ENCODE measurements at places on chromosomes 3 and 15.

GRCh38 chr15:43218908-43219706 lies 1.7 kb downstream of the EPB42 start:
- DNase-seq: no peak

DNA sequence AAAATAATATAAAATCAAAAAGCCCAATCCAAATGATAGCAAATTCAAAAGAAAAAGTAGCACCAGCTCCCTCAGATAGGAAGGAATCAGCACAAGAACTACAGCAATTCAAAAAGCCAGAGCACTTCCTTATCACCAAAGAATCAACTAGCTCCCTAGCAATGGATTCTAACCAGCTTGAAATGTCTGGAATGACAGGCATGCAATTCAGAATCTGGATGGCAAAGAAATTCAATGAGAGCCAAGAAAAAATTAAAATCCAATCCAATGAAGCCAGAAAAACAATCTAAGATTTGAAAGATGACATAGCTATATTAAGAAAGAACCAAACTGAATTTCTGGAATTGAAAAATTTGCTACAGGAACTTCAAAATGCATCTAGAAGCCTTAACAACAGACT lies 1334.4 kb upstream of the ALCAM start:
- DNase-seq: no peak

- no peak for DNase-seq
Measured at GRCh38 chr3:106302451-106303221, 433.8 kb upstream of the CBLB start.

DNA sequence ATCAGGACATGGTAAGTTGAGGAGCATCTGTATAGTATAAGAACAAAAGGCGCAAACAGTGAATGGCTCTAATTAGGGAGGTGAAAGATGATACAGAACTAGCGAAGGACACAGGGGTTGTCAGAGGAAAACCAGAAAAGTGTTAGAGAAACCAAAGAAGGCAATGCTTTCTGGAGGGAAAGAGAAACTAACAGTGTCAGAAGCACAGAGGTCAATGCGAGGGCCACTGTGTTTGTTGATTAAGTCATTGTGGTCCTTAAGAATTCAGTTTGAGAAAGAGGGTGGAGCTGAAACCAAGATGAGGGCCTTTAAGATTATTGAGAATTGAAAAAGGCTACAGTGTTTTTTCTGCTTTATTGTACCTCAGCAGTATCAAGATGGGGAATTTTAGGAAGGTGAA lies 28.8 kb downstream of the ATG7 start:
- DNase-seq: no peak

- no peak for DNase-seq
Measured at GRCh38 chr3:31230425-31231223, 302.1 kb upstream of the STT3B start.

- DNase-seq: no peak
Measured at GRCh38 chr3:73540969-73541740, 83.6 kb downstream of the PDZRN3 start.

GRCh38 chr3:165815682-165816081 lies 21.5 kb downstream of the BCHE start:
- DNase-seq: no peak

DNA sequence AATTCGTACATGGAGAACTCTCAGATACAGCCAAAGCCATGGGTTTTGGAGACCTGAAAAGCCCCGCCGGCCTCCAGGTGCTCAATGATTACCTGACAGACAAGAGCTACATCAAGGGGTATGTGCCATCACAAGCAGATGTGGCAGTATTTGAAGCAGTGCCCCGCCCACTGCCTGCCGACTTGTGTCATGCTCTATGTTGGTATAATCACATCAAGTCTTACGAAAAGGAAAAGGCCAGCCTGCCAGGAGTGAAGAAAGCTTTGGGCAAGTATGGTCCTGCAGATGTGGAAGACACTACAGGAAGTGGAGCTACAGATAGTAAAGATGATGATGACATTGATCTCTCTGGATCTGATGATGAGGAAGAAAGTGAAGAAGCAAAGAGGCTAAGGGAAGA lies 23.5 kb downstream of the MYO5A start:
- no peak for DNase-seq

DNA sequence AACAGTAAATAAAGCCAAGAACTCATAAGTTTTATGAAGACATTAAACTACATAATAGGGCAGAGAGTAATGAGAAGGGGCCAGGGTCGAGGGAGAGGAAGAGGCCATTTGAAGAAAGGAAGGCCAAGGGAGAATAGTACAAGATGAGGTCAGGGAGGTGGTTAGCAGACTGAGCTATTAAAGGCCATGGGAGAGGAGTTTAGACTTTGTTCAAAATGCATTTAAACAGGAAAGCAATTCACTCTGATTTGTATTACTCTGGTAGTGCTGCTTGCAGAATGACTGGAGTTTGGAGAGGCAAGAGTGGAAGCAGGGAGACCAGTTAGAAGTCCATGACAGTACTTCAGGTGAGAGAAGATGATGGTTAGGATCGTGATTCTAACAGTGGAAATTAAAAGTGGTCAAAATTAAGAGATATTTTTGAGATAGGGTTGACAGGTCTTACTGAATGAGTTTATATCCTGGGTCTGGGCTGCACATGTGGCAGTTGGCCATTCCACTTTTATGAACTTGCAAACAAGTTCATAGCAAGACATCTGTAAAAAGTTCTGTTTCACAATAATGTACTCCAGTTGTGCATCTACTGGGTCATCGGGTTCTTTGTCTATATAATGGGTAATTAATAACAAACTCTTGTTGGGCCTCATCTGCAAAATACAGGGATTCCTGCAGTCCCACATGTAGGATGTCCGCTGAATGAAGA lies 16.3 kb downstream of the PPP2R3A start:
- no peak for DNase-seq

Data from activated CD8-positive, alpha-beta memory T cell treated with anti-CD3 and anti-CD28 coated beads for 1 hour (primary cell).